ENCODE measurements at places on chromosomes 4 and X.

DNA sequence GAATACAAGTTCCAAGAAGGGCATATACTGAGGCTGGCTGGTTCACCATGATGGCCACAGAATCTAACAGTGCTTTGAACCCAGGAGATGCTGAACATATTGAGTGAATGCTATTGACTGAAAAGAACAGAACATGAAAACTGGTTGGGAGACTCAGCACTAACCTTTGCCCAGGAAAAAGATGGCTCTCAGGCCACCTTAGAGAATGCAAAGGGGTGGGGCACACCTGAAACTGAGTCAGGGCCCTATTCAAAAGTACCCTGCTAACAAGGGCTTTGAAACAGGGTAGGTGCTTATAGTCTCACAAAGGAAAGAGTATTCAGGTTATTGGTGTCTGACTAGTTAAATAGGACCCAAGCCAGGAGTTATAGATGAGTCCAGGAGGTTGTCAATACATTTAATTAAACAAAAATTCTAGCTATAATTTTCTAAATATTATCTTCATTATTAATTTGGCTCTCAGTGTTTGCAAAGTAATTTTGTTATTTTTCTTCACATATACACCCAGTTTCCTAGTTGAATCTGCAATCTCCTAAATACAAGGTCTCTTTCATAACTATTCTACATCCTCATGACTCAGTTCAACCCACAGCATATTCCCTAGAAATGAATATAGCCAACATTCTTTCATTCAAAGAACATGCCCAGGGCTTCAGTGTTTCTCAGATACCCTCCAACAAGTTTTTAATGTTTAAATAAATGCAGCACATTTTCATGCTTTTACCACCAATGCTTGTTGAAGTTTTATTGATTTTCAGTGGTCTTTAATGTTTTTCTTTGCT is 144.2 kb upstream of the RAPGEF2 start:
- DNase-seq = no peak

DNA sequence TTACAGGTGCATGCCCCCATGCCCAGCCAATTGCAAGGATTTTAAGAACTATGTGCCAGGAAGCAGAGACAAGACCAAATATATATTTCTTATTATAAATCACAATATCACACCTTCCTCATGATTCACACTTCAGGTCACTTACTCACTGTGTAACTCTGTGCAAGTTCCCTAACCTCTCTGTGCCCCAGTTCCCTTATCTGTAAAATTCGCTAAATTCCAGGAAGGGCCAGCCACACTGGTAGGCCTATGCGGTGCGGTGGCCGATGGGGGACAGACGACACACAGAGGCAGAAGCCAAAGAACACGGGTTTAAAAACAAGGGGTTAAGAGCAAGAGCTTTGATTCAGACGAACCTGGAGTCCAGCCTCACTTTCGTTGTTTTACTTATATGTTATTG is 2.8 kb downstream of the TRIM2 start:
- no peak for DNase-seq

DNA sequence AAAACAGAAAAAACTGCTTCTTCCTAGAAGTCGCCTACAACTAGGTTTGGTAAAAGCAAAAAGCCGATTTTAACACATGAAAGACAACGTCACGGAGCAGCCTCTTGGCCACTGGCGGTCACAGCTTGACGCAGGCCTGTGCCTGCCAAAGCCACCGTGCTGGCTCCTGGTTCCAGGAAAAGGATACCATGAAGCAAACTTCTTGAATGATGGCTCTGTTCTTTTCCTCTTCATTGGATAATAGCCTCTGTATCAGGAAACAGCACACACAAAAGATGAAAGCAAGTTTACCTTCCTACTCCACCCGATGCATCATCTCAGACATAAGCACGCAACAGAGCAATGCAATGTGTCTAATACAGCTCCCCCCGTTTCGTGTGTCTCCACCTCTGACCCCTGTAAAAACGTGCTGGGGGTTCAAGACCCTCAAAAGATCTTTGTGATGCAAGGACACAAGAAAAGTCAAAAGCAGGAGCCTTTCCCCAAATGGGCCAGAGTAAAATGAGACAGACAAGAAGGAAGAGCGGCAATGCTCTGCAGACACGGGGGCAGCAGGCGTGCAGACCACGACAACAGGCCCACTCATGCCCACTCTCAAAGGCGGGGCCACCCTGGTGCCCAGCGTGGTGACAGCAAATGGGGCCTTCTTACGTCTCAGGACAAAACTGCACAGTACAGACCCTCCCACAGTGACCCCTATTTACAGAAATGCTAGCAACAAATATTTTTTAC is 19.4 kb downstream of the GAK start:
- DNase-seq = no peak

- DNase-seq = no peak
These were observed 16.6 kb downstream of the LRPAP1 start for GRCh38 chr4:3515646-3516045.

- no peak for DNase-seq
These were observed 395.1 kb downstream of the RAB28 start for GRCh38 chr4:13088726-13089658.

DNA sequence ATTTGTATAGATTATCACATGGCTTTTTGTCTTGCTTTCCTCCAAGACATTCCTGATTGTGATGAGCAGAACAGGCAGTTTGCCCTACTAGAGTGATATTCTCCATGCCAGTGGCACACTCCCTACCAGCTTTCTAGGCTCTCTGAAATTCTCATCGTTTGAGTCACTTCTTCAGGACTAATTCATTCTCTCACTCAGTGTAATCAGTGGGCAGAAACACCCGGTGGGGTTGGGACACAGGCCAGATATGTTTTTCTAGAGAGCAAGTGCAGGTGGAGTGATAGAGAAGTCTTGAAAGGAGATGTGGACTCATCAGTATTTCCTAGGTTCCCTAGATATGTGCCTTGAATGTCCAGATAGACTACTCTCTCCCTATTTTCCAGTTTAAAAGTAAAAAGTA is 13.1 kb downstream of the RAB33A start:
- DNase-seq = no peak

DNA sequence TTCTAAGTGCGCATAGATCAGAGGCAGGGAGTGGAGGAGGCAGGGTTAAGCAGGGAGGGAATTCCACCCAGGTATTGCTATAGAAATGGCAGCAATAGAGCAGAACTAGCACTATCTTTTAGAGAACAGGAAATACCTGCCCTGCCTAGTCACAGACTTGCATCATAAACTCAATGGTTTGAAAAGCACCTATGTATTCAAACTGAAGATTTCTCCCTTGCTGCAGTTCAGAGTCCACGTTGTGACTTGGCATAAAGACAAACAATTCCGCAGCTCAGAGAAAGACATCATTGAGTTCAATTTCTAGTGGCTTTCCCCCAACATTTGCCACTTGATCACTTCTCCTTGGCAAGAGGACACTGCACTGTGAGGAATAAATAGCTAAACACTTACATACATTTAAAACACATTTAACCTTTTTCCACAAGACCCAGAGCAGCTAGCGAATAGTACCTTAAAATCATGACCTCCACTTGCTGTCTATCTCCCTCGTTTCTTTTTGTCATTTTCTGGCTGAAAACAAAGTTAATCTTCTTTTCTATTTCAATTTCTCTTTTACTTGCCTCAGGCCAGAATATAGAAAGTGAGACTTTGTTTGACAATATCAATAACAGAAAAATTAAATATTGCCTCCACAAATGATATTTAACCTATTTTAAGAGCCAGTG is 42.4 kb downstream of the SLC7A11 start:
- DNase-seq = no peak

DNA sequence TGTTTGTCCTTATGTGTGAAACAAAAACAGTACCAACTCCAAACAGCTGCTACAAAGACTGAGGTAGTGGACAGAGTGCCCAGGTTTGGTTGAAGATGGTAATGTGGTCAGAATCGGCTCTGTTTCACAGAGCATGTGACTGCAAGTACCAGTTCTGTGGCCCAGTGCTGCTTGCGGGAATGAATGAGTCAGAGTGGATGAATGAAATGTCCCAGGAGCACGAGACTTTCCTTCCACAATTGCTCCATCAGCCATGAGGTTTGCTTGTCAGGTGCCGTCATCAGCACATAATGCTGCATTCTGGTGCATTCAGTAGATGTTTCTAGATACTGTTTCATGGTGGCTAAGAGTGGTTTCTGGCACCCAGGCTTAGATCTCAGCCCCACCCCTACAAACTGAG is 84.2 kb downstream of the GPR143 start:
- DNase-seq = no peak
